T-helper 17 cell (primary cell): ENCODE measurements at places on chromosomes 2 and 18.

DNA sequence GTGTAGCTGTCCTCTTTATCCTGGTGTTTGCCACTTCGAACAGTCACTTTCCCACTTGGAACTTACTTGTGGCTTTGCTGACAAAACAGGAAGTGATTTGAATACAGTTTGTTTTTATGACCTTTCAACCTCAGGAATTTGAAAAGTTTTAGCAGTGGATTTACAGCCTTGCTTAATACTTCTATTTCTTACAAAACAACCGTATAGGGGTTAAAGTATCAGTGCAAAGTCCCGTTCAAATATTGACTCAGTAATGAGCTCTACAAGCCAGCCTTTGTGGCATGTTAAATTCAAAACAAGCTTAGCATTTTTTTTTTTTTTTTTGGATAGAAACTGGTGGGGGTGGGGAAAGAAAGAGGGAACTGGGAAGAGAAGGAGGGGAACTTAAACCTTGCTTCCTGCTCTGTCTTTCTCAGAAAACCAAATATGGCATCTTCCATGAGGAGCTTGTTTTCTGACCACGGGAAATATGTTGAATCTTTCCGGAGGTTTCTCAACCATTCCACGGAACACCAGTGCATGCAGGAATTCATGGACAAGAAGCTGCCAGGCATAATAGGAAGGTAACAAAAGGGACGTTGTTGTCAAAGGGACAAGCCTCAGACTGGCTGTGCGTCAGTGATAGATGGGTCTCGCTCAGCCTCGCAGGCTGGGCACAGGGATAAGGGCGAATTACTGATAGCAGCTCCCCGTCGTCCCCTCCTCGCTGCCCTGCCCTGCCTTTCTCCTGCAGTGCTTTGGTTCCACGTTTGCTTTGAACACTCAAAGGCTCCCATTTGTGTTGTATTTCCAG is at the start of gene HNMT:
Gene HNMT (plus strand): TSS at position 408 of the 793 bp plus-strand sequence. CDS start 19 bp downstream, at position 427.
- no peak for DNase-seq

- DNase-seq, result no peak
Observed at GRCh38 chr18:69985239-69985638, 37.6 kb upstream of the CD226 start.

- DNase-seq, result no peak
Observed at GRCh38 chr18:41484069-41484468, 471.0 kb upstream of the PIK3C3 start.

GRCh38 chr2:23387221-23387550 is 2.2 kb downstream of the KLHL29 start:
- DNase-seq, result no peak

GRCh38 chr18:8661754-8662559 is 43.4 kb upstream of the MTCL1 start:
- DNase-seq, result no peak

- DNase-seq, result no peak
Observed at GRCh38 chr2:28717339-28717758, 34.3 kb upstream of the PPP1CB start.
